Dermis lymphatic vessel endothelial cell (primary cell): ENCODE measurements at places on chromosomes 4 and X. TPM values are rescaled to one million over a fixed set of nuclear protein-coding genes. Genes with fewer than 3 reads are reported as not detected.

USP17L25 gene
- not detected in 2 replicates for total RNA-seq

KCND1 gene
- total RNA-seq: 0.09 and 0.22 TPM in 2 replicates

RTL5 gene
- total RNA-seq: 0.09 and 0.33 TPM in 2 replicates

EGF gene
- total RNA-seq: 0.09 and 0.33 TPM in 2 replicates

SLITRK4 gene
- under 0.01 TPM in 1 of 2 replicates, not detected in the other for total RNA-seq

C4orf50 gene
- under 0.01 TPM in 2 replicates for total RNA-seq

CLTRN gene
- under 0.01 and 0.17 TPM in 2 replicates for total RNA-seq

SLC38A5 gene
- 1.0 and 3.9 TPM in 2 replicates for total RNA-seq

WAS gene
- not detected in 2 replicates for total RNA-seq

DCAF8L2 gene
- not detected in 2 replicates for total RNA-seq

CABS1 gene
- total RNA-seq: not detected in 2 replicates

SPANXC gene
- not detected in 2 replicates for total RNA-seq

MTHFD2L gene
- 14.5 and 19.8 TPM in 2 replicates for total RNA-seq

TEX13D gene
- total RNA-seq: not detected in 2 replicates

TMPRSS11D gene
- total RNA-seq: under 0.01 TPM in 2 replicates

MAGEB10 gene
- not detected in 2 replicates for total RNA-seq

SHROOM3 gene
- 0.17 and 0.22 TPM in 2 replicates for total RNA-seq
